Hematopoietic multipotent progenitor cell treated with erythropoietin and hydrocortisone succinate and interleukin-3 and kit ligand, for 6 days (in vitro differentiated cells): ENCODE measurements at places on chromosomes 16 and 17.

- peak; percentile 5 for DNase-seq
These were observed 484.0 kb upstream of the ERCC4 start for GRCh38 chr16:13435873-13436474.

- DNase-seq, result no peak
These were observed 34.0 kb downstream of the TMEM132E start for GRCh38 chr17:34613064-34614019.

- DNase-seq, result no peak
These were observed 639.3 kb downstream of the TOX3 start for GRCh38 chr16:51907680-51908079.

GRCh38 chr16:86540894-86541293 lies 14.1 kb downstream of the MTHFSD start:
- DNase-seq, result no peak

GRCh38 chr16:3819746-3820724 lies 60.5 kb downstream of the CREBBP start:
- DNase-seq, result peak; percentile 88

DNA sequence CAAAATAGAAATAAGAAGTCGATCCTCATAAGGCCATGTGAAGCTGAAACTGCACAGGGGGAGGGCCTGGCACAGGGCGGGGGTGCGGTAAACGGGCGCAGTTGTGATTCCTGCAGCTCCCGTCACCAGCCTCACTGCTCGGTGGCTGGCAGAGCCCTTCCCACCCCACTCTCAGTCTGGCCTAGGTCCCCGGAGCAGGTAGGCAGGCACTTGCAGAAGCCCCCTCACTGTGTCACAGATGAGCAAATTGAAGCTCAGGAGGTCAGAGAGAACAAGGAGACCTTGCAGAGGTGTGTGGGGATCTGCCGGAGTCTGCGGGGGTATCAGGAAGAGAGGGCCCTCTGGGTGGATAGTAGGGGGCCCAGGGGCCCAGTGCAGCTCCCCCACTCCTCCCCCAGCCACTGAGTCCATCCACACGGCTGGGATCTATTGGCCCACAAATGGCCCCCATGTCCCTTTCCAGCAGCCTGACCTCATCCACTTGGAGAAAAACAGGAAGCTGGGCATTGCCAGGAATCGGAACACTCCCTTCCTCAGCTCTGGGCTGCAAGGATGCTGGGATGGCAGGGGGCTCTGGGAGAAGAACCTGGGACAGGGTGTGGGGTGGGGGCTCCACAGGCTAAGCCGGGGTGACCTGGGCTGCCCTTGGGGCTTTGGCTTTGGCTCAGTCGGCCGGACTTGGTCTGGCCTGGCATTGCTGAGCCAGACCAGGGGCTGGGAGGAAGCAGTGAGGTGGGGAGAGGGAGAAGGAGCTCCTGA lies 21.4 kb upstream of the MAP3K14 start:
- no peak for DNase-seq

DNA sequence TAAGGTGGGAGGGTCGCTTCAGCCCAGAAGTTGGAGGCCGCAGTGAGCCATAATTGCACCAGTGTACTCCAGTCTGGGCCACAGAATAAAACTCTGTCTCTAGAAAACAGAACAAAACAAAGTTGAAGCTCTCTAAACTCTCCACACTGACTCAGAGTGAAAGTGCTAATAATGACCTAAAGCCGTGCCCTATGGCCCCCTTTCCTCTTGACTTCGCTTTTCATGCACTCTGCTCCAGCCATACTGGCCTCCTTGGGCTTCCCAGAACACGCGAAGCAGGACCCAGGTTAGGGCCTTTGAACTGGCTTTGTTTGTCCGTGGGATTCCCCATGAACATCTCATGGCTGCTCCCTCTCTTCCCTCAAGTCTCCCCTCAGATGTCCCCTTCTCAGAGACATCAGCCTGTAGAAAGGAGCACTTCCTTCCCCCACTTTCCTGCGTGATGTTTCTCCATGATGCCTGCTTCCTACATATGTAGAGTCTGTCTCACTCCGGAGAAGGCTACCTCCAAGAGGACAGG lies 18.6 kb upstream of the SPN start:
- DNase-seq, result no peak

- DNase-seq, result peak; percentile 93
These were observed 649 bp downstream of the GSE1 start for GRCh38 chr16:85613604-85614337.

GRCh38 chr17:11285946-11286345 lies 44.9 kb downstream of the SHISA6 start:
- DNase-seq, result no peak

- peak; percentile 12 for DNase-seq
These were observed 29.4 kb downstream of the TOM1L2 start for GRCh38 chr17:17942846-17943245.

GRCh38 chr16:56549744-56550385 lies 15.0 kb upstream of the MT4 start:
- DNase-seq, result no peak

GRCh38 chr17:35708951-35709350 lies 22.5 kb upstream of the RASL10B start:
- DNase-seq, result no peak

- DNase-seq, result no peak
These were observed 215.9 kb downstream of the RPTOR start for GRCh38 chr17:80760511-80760911.

- DNase-seq, result no peak
These were observed 110.2 kb upstream of the NLRP1 start for GRCh38 chr17:5694551-5694950.

DNA sequence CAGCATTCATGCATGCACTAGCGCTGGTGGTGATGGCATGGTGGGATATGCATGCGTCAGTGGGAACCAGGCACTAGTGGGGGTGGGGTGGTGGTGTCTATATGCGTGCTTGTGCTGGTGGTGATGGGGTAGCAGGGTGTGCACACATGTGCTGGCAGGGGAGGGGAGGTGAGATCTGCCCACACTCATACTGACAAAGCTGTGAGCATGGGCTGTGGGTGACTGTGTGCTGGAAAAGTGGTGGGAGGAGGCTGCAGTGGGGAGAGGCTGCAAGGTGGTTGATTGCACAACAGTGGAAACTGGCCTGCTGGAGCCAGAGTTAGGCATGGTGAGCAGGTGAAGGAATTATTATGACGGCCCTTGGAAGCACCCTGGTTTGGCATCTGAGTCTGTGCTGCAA lies 31.3 kb upstream of the TEKT1 start:
- DNase-seq, result no peak

GRCh38 chr16:48001324-48001895 lies 154.4 kb downstream of the ABCC12 start:
- no peak for DNase-seq

DNA sequence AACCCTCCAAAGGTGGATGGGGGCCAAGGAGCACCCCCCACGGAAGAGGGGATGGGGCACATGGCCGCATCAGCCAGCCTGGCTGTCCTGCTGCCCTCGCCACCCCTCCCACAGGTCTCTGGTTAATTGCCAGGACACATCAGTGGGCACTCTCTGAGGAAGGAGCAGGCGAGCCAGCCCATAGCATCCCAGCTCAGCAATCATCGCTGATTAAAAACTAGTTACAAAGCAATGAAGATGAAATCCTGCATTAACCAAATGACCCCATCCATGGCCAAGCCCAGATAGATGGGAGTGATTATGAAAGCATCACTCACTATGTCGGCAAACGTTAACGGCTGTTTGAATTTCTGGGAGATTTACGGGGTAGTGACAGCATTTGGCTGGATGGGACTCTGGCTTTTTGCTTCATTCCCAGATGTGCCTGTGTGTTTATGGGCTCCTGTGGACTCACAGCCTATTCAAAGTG lies 45.3 kb downstream of the CCDC182 start:
- no peak for DNase-seq

- DNase-seq, result peak; percentile 88
These were observed 75.2 kb downstream of the CDRT15 start for GRCh38 chr17:14161419-14161818.

DNA sequence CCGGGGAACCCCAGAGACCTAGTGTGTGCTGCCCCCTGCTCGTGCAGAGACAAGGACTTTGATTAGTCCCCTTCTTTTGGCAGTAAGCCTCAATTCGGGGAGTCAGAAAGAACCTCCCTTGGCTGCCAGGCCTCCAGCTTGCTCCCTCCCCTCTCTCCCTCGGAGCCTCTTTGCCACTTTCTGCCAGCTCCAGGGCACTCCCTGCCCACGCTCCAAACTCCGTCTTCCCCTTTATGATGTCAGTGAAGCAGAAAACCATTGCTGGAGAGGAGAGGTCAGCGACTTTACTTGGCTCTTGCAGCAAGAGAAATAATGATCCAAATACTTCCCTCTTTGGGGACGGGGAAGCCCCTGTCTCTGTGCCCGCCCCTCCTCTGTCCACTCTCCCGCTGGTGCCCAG lies 28.1 kb downstream of the TTYH2 start:
- no peak for DNase-seq

GRCh38 chr17:57915544-57915943 lies 39.7 kb downstream of the CUEDC1 start:
- DNase-seq, result no peak

DNA sequence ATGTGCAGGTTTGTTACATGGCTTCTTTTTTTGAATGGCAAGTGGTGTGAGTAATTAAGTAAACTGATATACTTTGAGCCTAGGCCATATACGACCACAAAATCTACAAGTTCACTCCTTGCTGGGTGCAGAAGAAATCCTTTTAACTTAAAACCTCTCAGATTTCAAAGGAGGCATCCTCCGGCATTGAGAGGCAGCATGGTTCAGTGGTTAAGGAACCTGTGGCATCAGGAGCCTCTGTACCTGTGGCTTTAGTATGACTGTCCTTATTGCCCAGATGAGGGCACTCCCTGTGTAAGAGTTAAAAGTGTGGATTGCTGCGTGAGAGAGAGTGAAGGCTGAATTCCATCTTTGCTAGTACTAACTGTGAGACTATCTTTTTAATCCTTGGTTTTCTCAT lies 3.3 kb downstream of the NLRP1 start:
- no peak for DNase-seq

DNA sequence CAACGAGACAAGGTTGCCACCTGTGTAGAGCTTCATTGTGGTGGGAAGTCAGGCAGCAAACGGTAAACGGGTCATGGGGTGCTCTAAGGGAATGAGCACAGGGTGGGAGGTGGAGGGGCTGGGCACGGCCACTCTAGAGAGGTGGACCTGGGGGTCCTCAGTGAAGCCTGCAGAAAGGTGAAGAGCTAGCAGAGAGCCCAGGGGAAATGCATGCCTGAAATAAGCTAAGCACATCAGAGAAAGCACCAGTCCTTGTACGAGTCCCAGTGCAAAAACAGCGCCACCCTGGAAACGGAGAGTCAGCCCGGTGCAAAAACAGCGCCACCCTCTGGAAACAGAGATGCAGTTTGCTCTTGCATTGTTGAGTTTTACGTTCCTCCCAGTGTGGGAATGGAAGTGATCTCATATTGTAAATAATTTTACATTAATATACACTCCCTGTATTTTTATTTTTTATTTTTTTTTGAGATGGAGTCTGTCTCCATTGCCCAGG lies 65.0 kb downstream of the TBC1D16 start:
- DNase-seq, result peak; percentile 91

DNA sequence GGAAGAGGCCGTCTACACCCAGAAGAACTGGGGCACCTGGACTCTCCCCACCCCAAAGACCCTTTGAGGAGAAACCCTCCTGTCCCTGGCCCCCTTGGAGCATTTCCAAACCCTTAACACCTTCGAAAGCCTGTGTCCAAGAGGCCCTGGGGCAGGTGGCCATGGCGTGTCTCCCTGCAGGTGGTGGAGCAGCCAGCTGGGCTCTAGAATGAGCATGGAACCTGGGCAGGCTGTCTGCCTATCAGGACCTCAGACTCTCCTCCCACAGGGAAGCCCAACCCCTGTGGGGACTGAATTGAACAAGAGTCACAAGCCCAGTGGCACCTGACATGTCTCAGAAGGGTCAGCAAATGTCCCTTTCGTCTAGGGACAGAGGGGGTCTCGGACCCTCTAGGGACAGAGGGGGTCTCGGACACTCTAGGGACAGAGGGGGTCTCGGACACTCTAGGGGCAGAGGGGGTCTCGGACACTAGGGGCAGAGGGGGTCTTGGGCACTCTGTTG lies 8.4 kb downstream of the CBX4 start:
- DNase-seq, result peak; percentile 52

DNA sequence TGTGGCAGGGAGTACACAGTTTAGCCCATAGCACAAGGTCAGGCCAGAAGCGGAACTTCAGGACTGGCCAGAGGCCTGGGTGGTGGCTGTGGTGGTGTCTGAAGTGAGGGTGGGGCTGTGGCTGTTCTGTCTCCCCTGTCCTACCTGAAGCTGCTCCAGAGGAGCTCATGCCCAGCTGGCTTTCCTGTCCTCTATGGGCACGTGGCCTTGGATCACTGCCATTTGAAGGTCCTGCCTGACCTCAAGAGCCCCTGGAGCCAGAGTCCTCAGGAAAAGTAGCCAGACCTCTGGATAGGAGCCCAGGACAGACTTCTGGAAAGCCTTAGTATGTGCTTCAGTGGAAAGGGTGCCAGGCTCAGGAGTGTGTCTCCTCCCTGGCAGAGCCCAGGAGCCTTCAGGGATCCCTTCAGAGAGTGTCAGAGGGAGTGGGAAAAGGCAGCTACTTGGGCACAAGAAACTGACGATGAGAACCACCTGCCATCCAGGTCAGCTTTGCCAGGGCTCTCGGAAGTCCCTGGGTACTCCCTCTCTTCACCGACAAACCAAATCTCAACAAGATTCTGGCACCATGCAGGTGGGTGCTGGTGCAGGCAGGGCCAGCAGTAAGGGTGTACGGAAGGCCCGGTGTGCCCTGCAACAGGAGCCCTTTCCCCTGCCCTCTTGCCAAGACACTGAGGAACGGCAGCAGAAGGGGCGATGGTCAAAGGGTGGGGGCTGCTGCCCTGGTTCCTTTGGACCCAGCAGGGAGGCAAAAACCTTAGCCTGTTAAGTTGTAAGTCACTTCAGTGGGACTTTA lies 153.7 kb downstream of the NTN1 start:
- DNase-seq, result no peak

- DNase-seq, result no peak
These were observed 52.3 kb downstream of the YWHAE start for GRCh38 chr17:1347589-1348323.

DNA sequence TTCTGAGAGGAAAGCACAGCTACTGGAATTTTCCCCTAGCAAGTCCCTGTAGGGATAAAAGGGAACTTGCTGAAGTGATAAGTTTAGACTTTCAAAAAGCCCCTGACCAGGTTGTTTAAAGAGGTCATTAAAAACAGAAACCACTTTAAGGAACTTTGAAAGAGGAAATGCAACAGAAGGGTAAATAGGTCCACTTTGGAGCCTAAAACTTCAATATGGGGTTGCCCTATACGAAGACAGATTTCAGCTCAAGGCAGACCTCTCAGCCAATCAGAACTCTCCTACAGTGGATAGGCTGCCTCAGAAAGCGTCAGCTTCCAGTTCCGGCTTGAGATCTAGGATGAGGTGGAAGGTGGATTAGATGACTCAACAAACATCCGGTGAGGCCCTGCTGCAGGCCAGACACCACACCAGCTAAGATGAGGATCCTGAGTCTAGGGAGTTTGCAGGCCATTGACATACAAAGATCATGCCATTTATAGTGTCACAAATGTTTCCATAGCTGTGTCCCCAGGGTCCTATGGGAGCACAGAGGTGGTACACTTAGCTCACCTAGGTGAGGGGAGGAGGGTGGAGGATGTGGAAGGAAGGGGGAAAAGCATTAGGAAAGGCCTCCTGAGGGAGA lies 7.9 kb upstream of the MFSD6L start:
- DNase-seq, result no peak

GRCh38 chr17:17944743-17945142 lies 27.5 kb downstream of the TOM1L2 start:
- no peak for DNase-seq
